ENCODE measurements at places on chromosomes 7 and 10.

DNA sequence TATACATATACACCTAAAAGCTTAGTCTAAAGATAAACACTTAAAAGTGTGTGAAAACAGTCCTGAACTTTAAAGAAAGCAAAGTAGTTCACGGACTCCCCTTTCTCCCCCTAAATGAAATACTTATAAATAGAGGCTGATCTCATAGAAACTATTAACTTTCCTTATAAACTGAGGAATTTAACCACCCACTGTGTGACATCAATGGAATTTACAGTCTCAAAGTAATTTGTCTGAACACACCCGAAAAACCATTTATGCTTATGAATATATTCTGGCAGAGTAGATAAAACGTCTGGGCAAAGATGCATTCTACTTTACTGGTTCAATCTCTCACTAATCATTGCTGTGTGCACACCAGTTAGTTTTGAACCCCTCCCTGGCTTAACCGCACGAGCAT, 181.8 kb upstream of the DGKB start:
- no peak for DNase-seq

- peak; percentile 55 for DNase-seq
Measured at GRCh38 chr7:96075510-96076349, 246.2 kb downstream of the SLC25A13 start.

DNA sequence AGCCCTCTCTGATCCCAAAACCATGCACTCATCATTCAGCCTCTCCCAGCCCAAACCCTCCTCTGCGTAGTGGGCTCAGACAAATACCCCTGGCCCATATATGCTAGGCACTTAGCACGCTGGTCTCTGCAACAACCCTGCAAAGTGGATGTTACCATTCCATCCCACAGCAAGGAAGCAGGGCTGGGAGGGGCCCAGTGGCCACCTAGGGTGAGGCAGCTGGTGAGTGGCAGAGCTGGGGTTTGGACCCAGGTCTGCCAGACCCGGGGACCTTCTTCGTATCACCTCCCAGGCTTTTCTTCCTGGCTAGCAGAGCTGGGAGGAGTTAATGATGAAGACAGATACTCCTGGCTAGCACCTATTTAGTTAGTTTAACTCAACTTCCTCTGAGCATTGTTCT, 33.1 kb upstream of the SLC29A3 start:
- no peak for DNase-seq

DNA sequence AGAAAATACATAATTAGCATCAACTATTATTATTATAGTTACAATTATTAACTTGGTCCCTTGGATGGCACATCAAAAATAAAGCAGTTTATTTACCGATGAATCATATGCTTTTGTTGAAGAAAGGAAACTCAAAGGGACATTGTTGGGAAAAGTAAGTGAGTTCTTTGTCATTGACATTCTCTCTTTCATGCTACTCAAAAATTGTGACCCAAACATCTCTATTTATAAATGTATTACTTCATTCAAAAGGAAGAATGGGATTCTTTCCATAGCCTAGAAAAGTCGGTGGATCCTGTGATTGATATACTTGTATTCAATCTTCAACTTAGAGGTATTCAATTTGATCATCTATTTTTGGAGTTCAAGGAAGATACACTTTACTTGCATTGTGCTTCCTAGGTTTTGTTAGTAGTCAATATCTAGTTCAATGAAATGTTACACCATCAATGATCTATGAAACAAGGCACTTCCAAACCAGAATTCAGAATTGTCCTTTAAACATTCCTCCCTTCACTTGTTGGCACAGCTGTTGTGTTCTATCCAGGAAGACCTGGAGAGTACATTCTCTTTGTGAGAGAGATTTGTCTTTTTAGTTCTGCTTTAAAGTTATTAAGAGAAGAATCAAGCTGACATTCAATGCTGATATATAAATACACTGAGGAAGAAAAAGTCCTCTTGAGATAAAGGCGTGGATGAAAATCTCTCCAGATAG, 235.2 kb downstream of the TMEM26 start:
- DNase-seq: no peak

DNA sequence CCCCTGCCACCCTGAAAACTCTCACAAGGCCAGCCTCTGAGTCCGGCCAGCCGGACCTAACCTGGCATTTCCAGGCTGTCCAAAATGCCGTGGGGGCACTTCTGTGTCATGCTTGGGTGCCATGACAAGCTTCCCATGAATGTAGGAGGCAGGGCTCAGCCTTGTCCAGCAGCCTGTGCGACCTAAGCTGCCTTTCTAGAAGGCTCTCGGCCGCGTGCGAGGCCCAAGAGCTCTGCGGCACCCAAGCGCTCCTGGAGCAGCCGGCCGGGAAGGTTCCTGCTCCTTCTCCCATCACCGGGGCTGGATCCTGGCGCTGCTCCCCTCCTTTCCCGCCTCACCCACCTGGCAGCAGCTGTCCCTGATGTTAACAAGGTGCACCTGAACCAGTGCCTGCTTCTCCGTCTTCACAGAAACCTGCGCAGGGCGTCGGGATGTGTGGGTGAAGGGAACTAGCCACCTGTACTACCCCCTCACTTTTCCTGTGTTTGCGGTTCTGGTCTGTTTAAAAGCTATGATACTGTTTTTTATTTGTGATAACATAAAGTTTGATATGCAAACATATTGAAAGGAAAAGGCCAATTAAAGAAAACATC, 6.1 kb downstream of the GPER1 start:
- no peak for DNase-seq

DNA sequence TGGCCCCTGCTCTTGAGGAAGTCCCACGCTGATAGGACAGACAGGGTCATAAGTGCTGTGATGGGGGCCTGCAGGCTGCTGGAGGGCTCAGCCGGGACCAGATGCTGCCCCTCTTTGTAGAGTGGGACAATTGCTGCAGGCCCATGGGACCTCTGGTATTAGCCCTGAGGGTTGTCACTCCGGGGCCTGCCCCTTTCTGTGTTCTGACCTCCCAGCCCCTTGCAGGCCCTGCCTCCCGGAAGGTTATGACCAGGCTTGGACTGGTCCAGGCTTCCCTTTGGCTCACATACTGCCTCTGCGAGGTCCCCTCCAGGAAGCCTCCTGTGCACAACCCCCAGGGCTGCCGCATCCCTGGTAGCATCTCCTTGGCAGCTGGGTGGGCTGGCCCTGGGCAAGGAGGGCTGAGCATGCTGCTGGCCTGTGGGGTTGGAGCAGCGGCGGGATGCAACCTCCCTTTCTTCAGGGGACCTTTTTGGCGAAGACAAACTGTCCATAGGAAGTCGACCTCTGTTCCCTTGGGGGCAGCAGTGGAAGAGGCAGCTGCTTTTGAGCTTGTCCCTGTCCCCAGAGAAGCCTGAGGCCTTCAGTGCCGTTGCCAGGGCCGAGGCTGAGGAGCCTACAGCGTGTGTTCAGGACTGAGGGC, 8.8 kb downstream of the LIMK1 start:
- DNase-seq: no peak

DNA sequence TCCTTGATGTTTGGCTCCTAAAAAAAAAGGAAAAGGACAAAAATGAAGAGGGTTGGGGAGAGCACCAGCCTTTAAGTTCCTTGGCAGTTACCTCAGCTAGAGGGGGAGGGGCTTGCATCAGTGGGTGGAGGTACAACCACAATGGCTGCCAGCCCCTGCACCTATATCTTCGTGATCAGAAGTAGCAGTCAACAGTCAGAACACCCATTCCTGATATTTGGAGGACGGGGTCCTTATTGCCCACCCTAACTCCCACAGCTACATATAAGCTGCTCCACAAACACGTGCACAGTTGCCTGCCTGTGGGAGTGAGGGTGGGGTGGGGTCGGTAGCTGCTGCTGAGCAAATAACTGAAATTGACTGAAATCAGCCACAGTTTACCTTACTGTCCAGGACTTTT, 26.2 kb downstream of the C1GALT1 start:
- no peak for DNase-seq

DNA sequence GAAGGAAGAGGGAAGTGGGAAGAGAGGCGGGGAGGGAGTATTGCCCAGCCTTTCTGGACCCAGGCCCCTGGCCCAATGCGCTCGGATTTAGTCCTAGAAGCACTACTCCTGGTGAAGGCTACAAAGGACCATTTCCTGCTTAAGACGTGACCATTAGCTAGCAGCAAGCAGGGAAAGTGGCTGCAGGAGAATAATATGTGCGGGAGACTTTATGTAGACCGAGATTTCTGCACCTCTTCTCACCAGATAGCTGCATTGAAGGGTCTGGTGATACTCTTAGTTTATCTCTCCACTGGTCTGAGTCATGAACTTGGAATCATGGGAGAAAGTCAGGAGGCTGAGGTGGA, 3.1 kb downstream of the VAX1 start:
- DNase-seq: no peak

GRCh38 chr10:92009445-92009844, 85.9 kb downstream of the BTAF1 start:
- DNase-seq: no peak

DNA sequence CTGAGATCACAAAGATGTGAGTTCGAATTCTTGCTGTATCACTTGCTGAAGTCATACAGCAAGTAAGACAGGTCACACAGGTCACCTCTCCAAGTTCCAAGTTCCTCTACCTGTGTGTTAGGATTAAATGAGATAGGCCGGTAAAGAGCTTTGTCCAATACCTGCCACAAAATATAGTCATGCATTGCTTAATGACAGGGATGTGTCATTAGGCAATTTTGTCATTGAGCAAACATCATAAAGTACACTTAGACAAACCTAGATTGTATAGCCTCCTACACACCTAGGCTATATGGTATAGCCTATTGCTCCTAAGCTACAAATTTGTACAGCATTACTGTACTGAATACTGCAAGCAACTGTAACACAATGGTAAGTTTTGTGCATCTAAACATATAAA, 469.4 kb downstream of the KCNMA1 start:
- DNase-seq: no peak

DNA sequence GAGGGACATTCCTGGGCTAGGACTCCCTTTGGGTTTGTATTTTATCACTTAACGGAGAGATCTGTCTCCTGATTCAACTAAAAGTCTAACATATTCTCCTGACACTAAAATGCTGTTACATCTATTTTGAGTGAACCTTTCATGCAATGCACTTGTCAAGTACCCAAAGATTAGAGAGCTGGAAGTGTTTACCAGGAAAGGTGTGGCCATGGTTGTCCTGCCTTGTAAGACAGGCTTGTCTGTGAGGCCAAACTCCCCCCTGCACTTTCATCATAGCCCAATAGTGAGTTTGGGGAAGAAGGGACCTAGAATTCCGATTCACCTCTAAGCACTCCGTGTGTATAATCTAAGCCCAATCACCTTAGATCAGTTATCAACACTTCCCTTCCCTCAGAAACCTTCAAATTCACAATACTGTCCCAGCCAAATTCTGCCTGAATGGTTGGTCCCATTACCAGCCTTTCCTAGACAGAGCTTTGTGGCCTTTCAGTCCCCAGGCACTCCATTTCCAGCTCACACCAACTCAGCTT, 162.6 kb upstream of the NAMPT start:
- no peak for DNase-seq

- no peak for DNase-seq
Measured at GRCh38 chr7:157087646-157088045, 51.1 kb upstream of the UBE3C start.

DNA sequence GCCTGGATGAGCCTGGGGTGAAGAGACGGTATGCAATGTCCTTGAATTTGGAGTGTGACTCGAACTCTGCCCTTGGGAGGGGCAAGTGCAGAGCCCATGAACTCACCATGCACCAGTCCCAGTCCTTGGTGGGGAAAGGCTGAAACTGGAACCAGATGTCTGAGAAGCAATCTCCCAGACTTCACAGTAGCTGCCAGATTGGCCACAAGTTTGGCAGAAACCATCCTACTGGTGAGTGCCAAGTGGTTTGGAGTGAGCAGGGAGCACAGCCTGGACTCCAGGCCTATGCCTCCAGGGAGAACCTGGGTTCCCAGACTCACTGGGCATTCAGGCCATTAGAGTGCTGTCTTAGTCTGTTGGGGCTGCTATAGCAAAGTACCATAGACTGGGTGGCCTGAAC, 99.6 kb upstream of the LYZL1 start:
- no peak for DNase-seq

- DNase-seq: peak; percentile 16
Measured at GRCh38 chr7:20798081-20798693, 11.5 kb upstream of the SP8 start.

GRCh38 chr7:158821171-158822031, 7.9 kb downstream of the ESYT2 start:
- no peak for DNase-seq

- DNase-seq: no peak
Measured at GRCh38 chr10:26700884-26701630, 3.6 kb downstream of the PDSS1 start.

DNA sequence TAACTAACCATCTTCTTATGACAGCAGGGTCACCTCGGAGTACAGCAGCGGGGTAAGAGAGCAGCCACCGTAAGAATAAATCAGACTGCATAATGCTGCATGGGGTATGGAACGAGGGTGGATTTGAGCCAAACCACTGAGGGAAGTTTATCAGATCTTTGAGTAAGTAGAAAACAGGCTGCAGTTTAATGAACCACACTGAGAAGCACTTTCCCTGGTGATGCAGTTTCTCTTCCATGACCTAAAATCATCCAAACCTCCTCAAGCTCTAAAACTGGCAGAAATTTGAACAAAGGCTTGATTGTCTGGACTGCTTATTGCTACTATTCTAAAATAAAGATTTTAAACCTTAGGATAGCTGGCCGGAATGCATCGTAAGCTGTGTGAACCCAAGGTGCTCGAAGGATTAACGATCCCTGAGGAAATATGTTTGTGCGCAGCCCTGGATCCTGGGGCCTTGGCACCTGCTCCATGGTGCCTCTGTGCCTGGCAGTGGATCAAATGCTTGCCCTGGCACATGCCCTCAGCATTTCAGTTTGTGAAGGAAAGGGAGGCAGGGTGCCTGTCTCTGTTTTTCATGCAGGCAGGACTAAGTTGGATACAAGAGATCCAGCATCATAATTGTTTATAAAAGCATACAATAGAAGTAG, 322.7 kb downstream of the LHFPL3 start:
- no peak for DNase-seq
